Hippocampal formation (tissue), 2 donors: ENCODE measurements at places on chromosomes 5 and 9.

DNA sequence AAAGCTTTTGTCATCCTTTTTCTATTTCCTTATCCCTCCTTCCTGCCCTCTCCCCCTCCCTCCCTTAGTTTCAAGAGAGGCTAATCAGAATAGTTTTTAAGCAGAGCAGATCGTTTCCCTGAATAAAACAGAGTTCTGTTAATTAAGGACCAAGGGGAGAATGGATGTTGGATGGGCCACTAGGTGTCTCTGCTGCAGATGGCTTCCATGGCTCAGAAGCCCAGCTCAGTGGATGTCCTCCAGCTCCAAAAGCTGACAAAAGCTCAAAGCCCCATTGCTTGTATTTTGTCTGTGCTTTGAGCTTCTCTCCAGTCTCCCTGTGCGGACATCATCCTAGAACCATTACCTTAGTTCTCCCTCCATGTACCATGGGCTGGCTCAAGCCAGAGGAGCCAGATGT, 21.0 kb upstream of the NPR3 start:
- no peak for DNase-seq

DNA sequence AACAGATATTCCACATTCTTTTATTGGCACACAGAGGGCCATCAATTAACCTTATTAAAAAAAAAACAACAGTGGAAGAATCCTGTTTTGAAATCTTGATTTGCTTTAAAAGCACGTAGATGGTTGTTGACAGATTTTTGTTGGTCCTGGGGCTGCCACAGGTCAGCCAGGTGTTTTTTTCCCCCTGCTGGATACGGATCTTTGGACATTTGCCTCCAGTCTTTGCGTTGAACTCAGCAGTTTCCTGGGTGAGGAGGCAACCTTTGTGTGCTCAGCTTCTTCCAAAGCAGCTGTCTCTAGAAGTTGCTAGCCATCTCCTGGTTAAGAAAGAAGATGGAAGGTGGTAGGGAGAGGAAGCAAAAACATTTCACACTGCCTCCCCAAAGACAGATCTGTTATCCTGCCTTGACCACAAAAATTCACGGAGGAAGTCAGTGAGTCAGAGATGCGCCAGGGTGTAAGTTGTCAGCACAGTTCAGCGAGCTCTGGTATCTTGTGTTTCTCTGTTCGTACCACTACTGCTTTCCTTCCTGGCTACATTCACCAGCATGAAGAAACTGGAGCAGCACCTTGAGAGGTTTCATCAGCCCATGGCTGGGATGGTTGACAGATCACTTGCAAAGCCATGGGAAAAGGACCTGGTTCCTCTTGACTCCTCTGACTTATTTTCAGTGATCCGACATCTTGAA, 207.3 kb downstream of the ARHGAP26 start:
- DNase-seq = no peak

DNA sequence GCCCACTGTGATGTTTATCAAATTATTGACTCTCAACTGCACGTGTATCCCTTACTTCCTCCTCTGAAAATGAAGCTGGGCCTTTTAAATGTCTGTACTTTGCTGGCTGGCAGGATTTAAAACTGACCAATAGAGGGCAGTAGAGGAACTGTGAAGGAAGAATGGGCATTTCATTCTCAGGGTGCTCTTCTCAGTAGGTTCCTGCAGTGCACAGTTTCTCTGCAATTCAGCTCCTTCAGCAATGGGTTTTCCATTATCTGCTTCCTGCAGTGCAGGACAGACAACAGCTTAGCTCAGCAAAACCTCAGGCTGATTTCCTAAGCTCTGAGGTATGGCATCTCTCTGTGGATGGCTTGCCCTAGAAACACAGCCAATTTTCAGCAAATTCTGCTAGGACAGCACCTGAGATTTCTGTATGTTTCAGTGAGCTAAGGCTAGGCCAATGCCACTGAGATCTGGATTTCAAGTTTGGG, 298.4 kb upstream of the PRDM9 start:
- DNase-seq = no peak

GRCh38 chr9:77896938-77897667, 134.5 kb downstream of the GNAQ start:
- DNase-seq = peak; percentile 52

DNA sequence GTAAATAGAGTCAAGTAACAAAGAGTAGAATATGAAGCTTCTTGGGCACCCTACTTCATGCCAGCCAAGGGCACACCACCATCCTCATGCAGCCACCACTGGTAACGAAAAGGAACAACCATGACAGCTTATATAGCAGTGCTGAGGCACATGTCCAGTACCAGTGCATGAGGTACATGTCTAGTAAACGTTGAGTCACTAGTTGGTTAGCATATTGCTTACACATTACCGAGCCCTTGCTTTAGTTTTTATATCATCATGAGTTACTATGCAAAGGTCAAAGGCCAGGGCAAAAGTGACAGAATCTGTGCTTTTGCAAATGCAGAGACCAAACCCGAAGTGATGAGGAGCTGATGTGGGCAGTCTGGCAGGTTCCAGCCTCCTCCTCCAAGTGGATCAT, 147.1 kb upstream of the MAP1B start:
- no peak for DNase-seq

GRCh38 chr5:1156033-1156753, 44.3 kb upstream of the SLC12A7 start:
- no peak for DNase-seq

DNA sequence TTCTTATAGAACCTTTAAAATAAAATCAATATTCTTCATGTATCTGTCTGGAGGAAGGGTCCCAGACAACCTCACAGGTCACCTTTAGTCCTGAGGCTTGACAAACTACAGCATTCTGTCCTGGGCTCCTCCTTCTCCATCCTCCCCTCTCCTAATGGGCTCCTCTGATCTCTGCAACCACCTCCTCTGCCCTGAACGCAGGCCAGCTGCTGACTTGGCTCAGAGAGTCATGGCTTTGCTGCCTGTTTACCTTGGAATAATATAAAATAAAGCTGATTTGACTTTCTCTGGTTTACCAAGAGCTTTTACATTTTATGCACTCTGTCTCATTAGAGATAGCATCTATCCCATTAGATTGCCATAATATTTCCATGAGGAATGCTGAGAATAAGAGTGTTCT, 159.4 kb downstream of the SEMA6A start:
- DNase-seq = no peak

- peak; percentile 22 for DNase-seq
These were observed 240.5 kb upstream of the CHD1 start for GRCh38 chr5:99169309-99169708.

- DNase-seq = no peak
These were observed 82.7 kb downstream of the SV2C start for GRCh38 chr5:76165711-76166374.

- no peak for DNase-seq
These were observed 2.5 kb upstream of the RHOBTB3 start for GRCh38 chr5:95728494-95729114.

- DNase-seq = no peak
These were observed 26.9 kb upstream of the ADAM19 start for GRCh38 chr5:157602505-157602904.

GRCh38 chr9:85599540-85600105, 142.1 kb downstream of the AGTPBP1 start:
- no peak for DNase-seq

DNA sequence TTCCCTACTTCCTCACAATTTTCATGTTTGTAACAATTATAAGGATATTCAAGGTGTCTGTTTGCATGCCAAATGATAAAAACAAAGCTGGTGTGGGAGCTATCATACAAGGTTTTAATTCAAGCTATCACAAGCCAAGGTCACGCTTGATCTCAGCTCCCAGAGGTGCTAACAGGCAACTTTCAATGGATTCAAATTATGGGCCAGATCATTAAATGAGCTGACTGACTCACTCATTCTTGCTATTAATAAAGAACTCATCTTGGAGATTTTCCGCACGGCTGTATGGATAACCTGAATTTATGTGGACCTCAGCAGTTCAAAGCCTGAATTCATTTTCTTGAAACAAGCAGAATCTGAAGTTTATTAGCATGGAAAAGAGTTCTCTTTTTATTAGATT, 267.3 kb upstream of the CDH6 start:
- DNase-seq = no peak

DNA sequence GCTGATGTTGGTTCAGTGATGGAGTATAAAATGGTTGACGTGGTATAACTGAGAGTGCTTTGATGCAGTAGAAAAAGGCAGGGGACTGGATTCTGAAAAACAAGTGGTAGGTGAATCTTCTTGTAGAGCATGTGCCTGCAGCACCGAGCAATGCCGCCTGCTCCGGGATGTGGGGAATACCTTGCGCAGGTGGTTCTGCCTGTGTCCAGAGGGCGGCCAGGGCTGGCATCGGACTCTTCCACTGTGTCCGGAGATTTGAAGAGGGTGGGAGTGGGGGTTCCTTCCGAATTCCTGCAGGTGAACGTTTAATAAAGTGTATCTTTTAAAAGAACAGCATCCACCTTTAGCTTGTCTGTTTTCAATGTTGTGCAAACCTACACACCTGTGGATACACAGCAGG, 238.0 kb downstream of the FANCC start:
- DNase-seq = no peak

- no peak for DNase-seq
These were observed 165.9 kb downstream of the MTRR start for GRCh38 chr5:8034852-8035251.

GRCh38 chr9:100714372-100715099, 136.7 kb downstream of the CAVIN4 start:
- peak; percentile 75 for DNase-seq

DNA sequence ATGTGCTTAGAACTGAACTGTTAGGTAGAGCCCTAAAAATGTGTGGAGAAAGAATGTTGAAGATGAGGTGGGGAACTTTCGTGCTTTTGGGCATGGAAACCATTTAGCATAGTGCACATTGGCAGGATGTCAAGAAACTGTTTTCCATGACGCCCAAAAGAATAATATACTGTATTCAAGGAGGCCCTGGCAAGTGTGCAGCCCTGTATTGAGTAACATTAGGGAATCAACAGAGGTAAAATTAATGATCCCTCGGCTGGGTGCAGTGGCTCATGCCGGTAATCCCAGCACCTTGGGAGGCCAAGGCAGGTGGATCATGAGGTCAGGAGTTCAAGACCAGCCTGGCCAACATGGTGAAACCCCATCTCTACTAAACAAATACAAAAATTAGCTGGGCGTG, 20.9 kb upstream of the PLIN2 start:
- no peak for DNase-seq

- DNase-seq = no peak
These were observed 12.7 kb downstream of the KCTD16 start for GRCh38 chr5:144183254-144183889.

GRCh38 chr9:112029921-112030444, 133.4 kb downstream of the UGCG start:
- DNase-seq = no peak

DNA sequence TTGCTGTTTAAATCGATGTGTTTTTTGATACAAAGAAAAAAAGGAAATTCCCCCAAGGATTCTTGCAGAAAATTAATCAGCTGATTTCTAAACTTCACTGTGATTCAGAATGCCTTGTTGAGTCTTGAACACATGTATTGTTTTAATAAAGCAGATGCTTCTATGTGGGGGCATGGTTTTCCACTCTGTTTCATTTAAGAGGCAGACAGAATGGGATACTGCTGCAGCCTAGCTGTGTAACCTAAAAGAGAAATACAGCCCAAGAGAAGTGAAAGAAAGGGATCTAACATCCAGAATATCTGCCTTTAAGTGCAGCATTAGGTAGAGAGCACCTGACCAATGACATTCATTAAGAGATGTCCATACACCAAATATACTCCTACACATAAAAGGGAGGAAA, 365.1 kb upstream of the CCNH start:
- no peak for DNase-seq

GRCh38 chr5:171418316-171418981, 998 bp upstream of the FGF18 start:
- DNase-seq = peak; percentile 52

DNA sequence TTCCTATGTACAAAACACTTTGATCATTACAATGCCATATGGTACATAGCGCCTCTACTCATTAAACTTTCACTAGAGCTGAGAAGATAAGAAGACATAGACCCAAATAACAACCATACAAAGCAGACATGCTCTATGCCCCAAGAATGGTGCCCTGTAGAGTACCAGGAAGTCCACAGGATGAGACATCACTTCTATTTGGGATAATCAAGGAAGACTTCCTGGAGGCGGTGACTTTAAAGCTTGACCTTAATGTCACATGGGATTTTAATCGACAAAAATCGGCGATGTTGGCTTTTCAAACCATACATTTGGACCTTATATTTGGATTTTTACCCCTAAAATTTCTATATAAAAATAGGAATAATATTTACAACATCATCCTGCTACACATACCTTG, 224.3 kb upstream of the MAP3K1 start:
- DNase-seq = no peak

GRCh38 chr9:116692616-116693015, 5.5 kb downstream of the TRIM32 start:
- DNase-seq = no peak

DNA sequence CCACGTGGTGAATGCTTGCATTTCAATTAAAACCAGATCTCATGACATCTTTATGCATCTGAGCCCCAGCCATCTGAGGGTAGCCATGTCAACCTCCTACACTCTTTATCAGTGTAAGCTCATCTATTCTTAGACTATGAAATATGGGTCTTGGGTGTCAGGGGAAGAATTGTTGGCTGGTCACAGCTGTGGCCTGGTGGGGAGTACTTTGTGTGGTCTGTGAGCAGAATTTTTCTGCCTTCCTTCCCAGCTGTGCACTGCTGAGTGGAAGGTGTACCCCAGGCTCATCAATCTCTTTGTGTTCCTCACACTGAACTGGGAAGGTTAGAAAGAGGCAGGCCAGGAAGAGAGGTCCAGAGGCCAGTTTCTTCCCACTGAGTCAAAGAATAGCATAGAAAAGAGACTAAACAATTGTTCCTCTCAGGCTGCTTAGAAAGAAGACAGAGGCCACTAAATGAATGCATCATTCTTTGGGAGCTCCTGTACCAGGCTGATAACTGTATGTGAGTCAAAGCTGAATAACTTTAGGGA, 202.7 kb upstream of the RGMB start:
- DNase-seq = no peak

DNA sequence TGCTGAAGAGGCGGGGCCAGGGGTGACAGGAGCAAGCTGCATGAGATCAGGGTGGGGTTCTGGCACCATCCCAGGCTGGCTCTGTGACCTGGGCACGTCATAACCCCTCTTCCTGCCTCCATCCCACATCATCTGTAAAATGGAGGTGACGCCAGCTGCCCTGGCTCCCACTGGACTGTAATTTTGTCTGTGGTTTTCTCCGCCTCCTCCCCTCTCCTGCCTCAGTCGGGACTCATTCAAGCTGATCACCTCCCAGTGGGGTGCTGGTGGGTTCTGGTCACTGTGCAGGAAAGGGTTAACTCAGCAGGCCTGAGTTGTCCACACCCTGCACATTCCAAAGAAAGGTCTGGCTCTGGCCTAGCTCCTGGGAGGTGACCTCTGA, 128.2 kb downstream of the RXRA start:
- no peak for DNase-seq

DNA sequence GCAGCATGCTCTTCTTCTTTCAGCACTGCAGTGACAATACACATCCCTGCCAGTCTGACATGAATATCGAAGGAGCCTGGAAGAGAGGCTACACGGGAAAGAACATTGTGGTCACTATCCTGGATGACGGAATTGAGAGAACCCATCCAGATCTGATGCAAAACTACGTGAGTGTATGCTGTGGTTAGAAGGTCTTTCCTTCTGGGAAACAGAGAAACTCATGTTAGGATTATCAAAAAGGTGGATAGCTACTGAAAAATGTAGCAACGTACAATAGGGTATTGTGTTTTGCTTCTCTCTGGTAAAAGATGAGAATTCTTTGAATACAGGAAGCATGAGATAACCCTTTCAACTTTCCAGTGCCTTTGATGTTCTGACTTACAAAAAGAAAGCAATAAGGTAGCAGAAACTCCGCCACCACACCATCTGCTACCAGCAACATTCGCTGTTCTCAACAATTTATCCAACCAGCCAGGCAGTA, 133.3 kb downstream of the PCSK5 start:
- no peak for DNase-seq

- no peak for DNase-seq
These were observed 2.1 kb downstream of the SH2D3C start for GRCh38 chr9:127776195-127776923.
